ENCODE measurements at places on chromosomes 1 and 21.
A peak's percentile ranks its signal among the peaks of the same experiment; 100 is the strongest.

- no peak for DNase-seq
Observed at GRCh38 chr1:232249861-232250777, 379.8 kb downstream of the SIPA1L2 start.

GRCh38 chr1:176167210-176167609 is 39.9 kb downstream of the COP1 start:
- no peak for DNase-seq

GRCh38 chr1:242530761-242531160 is 6.3 kb upstream of the PLD5 start:
- DNase-seq, result no peak

- no peak for DNase-seq
Observed at GRCh38 chr21:40625991-40626390, 221.0 kb downstream of the DSCAM start.

- no peak for DNase-seq
Observed at GRCh38 chr1:212533148-212533517, 75.4 kb upstream of the ATF3 start.

DNA sequence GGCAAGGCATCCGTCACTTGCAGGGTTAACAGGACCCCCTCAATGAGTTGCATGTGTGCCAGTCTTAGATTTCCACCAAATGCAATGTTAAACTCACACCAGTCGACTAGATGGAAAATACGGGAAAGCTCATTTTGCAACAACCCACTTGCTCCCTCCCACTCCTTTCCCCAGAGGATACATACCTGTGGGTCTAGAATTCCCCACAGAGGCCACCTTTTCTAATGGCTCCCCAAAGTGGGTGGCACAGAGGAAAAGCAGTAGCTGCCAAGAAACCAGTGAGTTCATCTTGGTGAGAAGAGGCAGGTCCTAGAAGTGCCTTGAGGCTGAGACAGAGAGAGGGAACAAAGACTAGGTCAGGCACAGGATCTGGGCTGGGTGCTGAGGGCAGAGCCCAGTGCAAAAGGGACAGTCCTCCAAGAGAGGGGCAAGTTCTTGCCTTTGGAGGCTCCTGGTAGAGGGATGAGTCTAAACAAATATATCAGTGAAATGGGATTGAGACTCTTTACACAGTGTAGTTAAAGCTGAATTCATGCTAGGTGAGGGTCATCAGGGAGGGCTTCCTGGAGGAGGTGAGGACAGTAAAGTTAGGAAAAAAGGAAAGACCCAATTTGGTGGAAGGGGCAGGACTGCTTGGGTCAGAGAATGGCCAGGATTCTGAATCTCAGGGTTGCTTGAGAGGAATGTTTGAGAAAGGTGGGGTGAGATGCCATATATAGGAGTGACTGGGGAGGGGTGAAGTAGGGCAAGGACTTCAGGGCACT is 3.5 kb downstream of the KISS1 start:
- no peak for DNase-seq

GRCh38 chr1:185679220-185679619 is 55.0 kb upstream of the HMCN1 start:
- peak; percentile 13 for DNase-seq

- peak; percentile 88 for DNase-seq
Observed at GRCh38 chr1:27618341-27619082, 14.6 kb upstream of the AHDC1 start.

DNA sequence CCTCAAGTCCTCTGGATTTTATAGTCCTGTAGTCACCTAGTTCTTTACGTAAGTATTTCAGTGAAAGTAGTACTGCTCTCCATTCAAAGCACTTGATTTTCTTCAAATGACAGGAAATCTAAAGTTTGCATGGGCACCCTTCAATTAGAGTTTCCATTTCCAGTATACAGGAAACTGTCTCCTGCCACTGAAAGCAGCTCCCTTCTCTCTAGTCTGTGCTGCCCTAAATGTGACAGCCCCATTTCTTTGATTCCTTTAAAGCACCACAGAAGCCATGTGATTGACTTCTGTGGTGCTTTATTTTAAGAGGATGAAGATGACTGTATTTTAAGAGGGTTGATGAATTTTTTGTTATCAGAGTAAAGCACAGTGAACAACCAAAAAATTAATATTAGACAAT is 226.1 kb downstream of the DNAH14 start:
- no peak for DNase-seq

DNA sequence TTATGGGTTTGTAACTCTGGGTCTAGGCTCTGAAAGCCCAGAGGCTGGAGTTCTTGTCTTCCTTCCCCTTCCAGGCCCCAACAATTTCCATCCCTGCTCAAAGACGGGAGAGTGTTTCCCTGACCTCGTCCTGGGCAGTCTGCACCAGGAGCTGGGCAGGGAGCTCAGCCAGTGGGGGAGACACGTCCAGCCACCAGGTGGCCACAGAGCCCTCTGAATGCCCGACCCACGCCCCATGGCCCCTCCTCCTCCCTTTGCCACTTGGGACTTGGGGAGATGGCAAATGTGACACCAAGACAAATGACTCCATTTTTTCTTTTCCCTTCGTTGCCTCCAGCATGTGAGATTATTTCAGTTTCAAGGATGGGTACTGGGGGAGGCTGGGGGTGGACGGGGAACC is 159.9 kb upstream of the AJAP1 start:
- DNase-seq, result no peak

DNA sequence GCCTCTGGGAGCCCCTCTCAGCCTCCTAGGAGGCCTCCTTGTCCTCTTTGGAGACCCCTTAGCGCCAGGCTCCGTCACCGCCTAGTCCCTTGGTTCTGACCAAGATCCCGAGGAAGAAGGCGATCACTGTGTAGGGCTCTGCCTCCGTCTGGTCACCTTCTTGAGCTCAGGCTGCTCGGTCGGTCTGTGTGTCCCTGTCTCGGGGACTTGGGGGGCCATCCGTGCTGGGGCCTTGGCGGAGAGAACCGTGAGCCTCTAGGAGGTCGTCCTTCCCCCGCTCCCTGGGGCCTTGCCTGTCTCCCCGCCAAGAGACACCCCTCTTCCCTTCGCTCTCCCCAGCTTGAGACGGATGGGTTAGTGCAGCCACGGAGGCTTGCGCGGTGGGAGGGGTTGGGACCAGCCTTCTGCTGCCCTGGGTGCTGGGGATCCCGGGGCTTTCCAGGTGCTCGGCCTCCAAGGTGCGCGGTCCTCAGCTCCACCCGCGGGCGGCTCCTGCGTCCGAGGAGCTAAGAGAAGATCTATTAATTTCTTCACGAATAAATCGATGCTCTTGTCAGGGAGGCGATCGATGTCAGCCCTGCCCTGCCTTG is 701 bp upstream of the INSRR start:
- DNase-seq, result no peak

DNA sequence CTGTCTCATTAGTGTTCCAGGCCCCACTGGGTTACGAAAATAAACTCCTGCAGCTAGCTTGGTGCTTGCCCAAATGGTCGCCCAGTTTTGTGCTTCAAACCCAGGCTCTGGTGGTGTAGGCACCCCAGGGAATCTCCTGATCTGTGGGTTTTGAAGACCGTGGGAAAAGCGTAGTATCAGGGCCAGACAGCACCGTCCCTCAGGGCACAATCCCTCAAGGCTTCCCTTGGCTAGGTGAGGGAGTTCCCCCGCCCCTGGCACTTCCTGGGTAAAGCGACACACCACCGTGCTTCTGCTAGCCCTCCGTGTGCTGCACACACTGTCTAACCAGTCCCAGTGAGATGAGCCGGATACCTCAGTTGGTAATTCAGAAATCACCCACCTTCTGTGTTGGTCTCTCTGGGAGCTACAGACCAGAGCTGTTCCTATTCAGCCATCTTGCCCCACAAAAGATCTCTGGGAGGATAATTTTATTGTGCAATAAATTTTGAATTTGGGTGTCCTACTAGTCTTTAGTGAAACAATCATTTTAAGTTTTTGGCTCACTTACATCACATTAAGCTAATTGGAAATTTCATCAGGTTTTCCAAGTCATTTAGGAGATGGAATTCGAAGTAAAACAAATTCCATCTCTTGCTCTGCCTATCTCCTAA is 9.4 kb upstream of the SLC25A24 start:
- DNase-seq, result no peak

- DNase-seq, result no peak
Observed at GRCh38 chr1:246219508-246220030, 287.5 kb downstream of the SMYD3 start.

GRCh38 chr1:23395154-23395724 is 25.6 kb upstream of the ZNF436 start:
- DNase-seq, result no peak

- no peak for DNase-seq
Observed at GRCh38 chr1:178686407-178686806, 38.6 kb upstream of the RALGPS2 start.

DNA sequence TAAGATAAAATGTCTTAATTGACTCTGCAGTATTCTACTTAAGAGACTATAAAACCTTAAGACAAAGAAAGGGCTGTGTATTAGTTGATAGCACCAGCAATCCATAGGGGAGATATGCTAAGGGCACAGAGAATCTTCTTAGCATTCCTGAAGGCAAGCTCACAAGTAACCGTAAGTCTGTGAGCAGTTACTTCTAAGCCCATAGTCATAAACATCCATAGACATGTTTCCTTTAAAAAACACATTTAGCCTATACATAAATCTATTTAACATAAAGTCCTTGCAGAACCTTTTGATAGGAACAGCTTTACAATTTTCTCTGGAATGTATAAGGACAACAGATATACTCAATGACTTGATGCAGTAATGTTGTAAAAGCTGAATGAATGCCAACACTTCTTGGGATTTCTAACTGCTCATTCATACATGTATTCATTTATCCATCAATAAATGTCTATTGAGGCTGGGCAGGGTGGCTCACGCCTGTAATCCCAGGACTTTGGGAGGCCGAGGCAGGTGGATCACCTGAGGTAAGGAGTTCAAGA is 6.3 kb upstream of the ERRFI1 start:
- DNase-seq, result no peak

DNA sequence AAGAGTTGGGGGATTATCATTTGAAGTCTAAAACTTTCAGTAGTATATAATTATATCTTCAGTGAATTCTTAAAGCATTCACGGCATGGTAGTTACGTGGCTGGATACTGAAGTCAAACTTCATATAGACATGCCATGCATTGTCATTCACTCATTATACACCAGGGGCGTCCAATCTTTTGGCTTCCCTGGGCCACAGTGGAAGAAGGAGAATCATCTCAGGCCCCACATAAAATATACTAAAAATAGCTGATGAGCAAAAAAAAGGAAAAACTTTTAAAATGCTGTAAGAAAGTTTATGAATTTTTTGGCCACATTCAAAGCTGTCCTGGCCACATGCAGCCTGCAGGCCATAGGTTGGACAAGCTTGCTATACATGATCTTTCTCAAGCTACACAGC is 43.8 kb downstream of the DENND1B start:
- DNase-seq, result no peak

DNA sequence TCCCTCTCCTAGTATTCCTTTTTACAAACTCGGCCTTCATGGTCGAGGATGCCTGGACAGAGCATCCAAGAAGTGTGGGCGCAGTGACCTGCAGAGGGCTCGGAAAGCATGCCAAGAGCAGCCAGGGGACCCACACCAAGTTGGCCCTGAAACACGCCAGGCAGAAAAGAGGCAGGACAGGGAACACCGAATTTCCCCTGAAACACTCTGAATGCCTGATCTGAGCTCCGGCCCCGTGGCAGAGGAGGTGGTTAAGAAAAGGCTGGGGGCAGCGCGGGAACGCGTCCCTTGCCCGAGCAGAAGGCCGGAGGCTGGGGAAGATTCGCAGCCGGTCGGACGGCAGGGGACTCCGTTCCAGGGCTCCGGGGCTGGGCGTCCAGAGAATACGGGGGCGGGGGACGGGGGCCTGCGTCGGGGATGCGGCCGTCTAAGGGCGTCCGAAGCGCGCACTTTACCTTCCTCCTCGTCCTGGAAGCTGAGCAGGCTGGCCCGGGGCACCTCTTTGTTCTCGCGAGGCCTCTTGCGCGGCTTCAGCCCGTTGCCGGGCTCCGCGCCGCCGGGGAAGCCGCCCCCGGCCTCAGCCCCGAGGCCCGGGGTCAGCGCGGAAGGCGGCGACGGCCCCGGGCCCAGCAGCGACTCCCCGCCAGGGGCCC is 558 bp downstream of the PAXBP1 start:
- DNase-seq, result peak; percentile 73

DNA sequence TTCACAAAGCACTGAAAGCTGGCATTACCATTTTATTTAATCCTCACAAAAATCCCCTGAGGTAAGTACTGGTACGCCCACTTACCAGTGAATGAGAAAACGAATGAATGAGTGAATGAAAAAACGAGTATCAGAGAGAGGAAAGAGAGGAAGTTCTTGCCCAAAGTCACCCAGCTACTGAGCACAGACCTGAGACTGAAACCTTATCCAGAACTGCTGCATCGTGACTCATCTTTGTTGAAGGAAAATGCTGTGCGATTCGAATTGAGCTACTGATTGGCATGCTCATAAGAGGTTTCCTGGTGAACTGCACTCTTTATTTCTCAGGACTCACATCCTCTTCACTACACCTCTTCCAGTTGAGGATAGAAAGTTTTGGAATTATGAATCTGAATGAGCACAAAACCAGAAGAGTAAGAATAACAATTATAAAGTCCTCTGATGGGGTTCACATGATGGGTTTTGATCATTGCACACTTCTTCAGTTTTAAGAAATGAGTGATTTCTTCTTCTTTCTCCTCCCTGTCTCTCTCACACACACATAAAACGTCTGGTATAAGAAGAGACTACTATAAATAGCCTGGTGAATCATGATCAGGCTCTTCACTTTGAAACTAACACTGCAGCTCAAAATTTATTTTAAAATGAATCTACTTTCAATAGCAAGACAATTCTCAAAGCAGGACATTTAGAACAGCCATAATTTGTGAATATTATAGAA is 32.1 kb downstream of the IL12RB2 start:
- no peak for DNase-seq

DNA sequence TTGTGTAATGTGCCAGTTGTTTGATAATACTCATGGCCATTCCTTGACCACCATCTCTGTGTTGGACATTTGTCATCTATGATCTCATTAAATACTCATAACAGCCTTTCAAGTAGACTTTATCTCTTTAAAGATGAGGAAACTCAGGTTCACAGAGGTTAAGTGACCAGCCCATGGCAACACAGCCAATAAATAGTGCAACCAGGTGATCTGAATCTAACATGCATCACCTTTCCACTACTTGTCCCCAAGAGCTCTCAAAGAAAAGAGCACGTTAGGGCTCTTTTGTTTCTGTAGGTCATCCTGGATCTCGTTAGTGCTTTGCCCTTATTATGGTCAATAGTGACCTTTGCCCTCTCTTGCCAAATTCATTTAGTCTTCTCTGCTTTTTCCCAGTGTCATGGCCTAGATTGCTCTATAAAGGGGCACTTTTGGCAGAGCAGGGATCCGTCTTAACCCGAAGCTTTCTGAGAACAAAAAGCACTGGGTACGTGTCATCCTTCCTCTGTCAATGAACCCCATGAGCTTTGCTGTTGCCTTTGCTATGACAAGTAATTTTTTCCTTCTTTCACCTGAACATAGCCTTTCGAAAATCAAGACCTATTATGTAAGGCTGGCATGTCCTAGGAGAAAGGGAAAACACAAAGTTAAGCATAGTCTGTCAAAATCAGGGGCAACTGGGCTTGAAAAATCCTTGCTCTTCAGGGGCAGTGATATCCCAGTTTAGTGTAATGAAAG is 88.0 kb upstream of the PLXNA2 start:
- no peak for DNase-seq

GRCh38 chr1:116471241-116471640 is 98.2 kb downstream of the ATP1A1 start:
- DNase-seq, result no peak

- peak; percentile 41 for DNase-seq
Observed at GRCh38 chr21:38712071-38712470, 93.7 kb upstream of the ETS2 start.
